Stimulated activated CD4-positive, alpha-beta T cell treated with anti-CD3 and anti-CD28 coated beads, Interleukin-4, amount 100 ng/mL, for 4 hours (primary cell): ENCODE measurements at places on chromosomes 11 and 22.
A peak's percentile ranks its signal among the peaks of the same experiment; 100 is the strongest.

GRCh38 chr11:90447618-90448017 lies 224.8 kb upstream of the CHORDC1 start:
- DNase-seq: no peak

DNA sequence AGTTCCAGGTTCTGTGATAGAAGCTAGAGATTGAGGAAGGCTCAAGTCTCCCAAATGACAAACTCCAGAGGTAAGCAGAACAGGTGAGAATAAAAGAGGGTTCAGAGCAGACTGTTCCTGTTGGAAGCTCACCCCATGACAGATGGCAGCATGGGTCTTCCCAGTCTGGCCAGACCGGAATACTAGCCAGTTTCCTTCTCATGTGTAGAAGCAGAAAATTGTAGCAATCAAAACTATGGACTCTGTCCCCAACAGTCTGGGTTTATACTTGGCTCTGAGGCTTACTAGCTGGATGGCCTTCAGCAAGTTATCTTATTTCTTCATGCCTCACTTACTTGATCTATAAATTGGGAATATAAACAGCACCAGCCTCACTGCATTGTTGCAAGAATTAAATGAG lies 494.8 kb downstream of the MN1 start:
- no peak for DNase-seq

DNA sequence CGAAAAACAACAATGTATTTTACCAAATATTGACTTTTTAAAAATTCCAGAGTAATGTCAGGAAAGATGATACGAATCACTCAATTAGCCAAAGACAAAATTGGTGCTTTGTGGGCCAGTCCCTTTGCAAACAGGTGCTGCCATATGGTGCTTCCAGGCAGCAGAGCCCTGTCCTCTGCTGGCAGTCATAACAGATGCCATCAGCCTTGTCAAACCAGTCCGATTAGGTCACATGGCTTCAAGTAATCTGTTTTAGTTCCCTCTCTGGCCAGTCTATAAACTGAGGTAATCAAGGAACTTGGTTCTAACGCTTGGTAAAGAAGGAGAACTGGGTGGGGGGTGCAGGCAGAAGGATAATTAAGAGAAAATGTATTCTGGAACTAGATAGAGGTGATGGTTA lies 49.1 kb upstream of the CAPRIN1 start:
- no peak for DNase-seq

DNA sequence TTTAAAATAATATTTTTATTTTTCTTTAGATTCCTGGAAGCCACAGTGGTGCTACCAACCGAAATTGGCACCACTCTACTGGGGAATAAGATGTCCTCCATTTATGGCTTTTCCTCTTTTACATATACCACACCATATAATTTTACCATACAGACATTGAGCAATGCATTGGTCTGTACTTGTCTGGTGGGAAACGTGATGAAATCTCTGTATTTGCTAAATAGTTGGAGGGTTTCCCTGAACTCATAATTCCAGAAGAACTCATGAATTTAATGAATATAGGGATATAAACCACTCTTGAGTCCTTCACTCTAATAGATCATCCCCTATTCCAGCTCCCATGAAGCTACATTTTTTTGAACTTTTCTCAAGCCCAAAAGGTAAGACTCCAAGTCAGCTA lies 28.0 kb upstream of the MMP13 start:
- no peak for DNase-seq

- DNase-seq: no peak
Observed at GRCh38 chr11:19597206-19597605, 115.4 kb upstream of the NAV2 start.

DNA sequence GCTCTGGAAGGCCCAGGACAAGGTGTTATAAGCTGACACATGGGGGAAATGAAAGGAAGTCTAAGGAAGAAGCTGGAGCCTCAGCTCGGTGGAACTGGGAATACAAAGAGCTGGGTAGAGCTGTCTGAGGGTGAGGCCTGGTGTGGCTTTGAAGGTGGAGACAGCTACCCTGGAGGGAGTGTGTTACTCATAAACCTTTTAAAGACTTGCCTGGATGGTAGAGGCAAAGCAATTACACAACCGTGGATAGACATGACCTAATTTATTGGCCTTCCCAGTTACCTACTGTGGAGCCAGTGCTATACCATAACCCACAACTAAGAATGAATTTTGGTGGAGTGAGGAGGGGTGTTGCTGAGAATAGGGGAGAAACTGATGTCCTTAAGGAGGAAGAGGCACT lies 22.6 kb downstream of the EXPH5 start:
- no peak for DNase-seq

- DNase-seq: no peak
Observed at GRCh38 chr22:21101877-21102638, 56.3 kb downstream of the LRRC74B start.

GRCh38 chr11:102157219-102157618 lies 47.0 kb downstream of the YAP1 start:
- DNase-seq: no peak

DNA sequence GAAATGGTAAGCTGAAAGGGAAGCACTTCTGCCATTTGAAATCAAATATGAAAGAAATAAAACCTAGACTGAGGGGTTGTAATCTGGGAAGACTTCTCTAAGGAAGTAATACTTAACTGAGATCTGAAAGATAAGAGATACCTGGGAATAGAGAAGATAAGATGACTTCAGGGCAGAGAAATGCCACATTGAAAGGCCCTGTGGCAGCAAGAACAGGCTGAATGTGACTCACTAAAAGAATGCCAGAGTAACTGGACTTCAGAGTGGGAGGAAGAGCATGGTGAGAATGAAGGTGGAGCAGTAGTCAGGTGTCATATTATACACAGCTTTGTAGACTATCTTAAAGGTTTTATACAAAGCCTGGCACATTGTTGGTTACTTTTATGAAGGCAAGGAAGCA lies 17.6 kb downstream of the CALCA start:
- DNase-seq: no peak

DNA sequence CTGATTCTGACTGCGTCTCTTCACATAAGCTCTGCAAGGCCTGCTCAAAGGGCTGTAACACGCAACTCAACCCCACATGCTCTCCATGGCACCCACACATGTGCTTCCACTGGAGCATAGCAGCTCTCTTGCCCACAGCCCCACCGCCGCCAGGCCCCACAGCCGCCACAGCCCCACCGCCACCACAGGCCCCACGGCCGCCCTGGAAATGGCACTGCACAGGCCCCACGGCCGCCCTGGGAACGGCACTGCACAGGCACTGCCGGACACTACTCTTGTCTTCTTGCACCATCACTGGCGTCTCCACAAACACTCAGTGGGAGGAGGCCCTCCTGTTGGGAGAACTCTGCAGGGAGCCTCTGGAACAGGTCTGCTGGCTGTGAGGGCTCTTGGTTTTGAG lies 8.6 kb downstream of the MOB2 start:
- DNase-seq: no peak

- DNase-seq: peak; percentile 14
Observed at GRCh38 chr11:35013514-35014233, 97.3 kb downstream of the PDHX start.

DNA sequence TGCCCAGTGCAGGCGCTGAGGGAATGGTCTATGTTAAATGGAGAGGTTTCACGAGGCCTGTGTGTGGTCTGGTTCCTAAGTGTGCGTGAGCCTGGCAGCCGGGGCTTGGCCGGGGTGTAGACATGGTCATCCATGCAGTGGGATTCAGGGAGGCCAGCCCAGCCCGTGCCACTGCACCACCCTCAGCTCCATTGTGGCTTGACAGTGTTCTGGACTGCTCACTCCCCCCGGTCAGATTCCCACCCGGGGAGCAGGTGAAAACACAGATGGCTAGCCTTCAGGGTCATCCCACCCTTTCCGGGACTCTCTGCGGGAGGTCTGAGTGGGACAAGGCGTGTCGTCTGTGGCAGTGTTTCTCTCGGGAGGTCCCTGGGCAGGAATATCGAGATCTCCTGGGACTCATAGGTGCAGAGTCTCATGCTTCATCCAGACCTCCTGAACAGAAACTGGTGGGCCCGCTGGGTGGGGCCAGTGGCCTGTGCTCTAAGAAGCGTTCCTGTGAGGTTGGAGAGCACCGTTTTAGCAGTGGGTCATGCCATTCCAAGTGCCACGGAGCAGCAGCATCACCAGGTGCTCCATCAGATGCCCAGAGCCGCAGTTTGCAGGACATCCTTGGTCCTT lies 52.3 kb downstream of the ST14 start:
- DNase-seq: no peak
